Posterior cingulate gyrus (tissue), 11 donors: ENCODE measurements at places on chromosomes 13 and 19.
A peak's percentile ranks its signal among the peaks of the same experiment; 100 is the strongest.

DNA sequence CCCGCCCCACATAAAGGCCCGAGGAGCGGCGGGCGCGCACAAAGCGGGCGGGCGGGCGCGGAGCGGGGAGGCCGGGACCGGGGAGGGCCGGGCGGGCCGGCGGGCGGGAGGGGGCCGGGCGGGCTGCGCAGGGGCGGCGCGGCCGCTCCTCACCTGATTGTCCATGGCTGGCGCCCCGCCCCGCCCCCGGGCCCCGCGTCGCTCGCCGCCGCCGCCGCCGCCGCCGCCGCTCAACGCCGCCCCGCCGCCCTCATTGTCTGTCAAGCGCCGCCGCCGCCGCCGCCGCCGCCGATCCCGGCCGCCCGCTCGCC, 200 bp downstream of the MLLT1 start:
- no peak for DNase-seq

GRCh38 chr19:38970664-38971532, 4.6 kb downstream of the FBXO17 start:
- DNase-seq = no peak

- no peak for DNase-seq
Observed at GRCh38 chr19:33780251-33780650, 16.4 kb upstream of the KCTD15 start.

GRCh38 chr19:1009041-1009980, 9.1 kb downstream of the GRIN3B start:
- no peak for DNase-seq

- DNase-seq = peak; percentile 37
Observed at GRCh38 chr13:95552539-95553441, at the start of gene CLDN10. Gene CLDN10, plus strand, starts transcription at chr13:95552720. Its CDS starts 34 bp downstream, at chr13:95552754.

- DNase-seq = no peak
Observed at GRCh38 chr13:93345770-93346169, 119.2 kb downstream of the GPC6 start.

- no peak for DNase-seq
Observed at GRCh38 chr13:49985129-49985528, 11.7 kb upstream of the TRIM13 start.

DNA sequence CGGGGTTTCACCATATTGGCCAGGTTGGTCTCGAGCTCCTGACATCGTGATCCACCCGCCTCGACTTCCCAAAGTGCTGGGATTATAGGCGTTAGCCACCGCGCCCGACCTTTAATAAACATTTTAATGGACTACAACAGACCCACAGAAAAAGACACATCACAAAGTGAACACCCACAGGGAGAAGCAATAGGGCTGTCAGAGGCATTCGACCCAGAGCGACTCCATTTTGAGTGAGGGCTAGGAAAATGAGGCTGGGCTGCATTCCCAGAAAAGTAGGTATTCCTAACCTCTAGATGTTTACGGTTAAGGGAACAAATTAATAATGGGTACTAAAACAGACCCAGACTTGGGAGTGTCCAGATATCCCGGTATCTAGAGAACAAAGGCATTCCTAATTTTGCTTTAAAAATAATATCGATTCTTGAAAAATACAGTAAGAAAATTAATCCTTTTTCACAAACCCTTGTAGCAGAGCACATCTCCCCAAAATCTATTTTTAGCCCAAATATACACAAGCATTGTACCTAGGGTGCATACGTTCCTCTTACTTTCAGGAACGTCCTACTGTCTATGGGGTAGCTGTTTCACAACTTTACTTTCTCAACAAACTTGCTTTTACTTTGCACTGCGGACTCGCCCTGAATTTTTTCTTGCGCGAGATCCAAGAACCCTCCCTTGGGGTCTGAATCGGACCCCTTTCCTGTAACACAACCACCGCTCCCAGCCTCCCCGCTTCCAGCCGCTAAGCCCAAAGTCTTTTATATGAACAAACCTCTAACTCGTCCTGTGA, 811 bp upstream of the ZNF8 start:
- DNase-seq = no peak

GRCh38 chr19:39436350-39436716, 584 bp upstream of the RPS16 start:
- no peak for DNase-seq

GRCh38 chr13:51797664-51798488, 6.1 kb downstream of the DHRS12 start:
- DNase-seq = peak; percentile 44

GRCh38 chr13:44011036-44011435, 131.3 kb downstream of the LACC1 start:
- no peak for DNase-seq
